ENCODE measurements at places on chromosomes 7 and 10. TPM values are rescaled to one million over a fixed set of nuclear protein-coding genes. Genes with fewer than 3 reads are reported as not detected.

DNA sequence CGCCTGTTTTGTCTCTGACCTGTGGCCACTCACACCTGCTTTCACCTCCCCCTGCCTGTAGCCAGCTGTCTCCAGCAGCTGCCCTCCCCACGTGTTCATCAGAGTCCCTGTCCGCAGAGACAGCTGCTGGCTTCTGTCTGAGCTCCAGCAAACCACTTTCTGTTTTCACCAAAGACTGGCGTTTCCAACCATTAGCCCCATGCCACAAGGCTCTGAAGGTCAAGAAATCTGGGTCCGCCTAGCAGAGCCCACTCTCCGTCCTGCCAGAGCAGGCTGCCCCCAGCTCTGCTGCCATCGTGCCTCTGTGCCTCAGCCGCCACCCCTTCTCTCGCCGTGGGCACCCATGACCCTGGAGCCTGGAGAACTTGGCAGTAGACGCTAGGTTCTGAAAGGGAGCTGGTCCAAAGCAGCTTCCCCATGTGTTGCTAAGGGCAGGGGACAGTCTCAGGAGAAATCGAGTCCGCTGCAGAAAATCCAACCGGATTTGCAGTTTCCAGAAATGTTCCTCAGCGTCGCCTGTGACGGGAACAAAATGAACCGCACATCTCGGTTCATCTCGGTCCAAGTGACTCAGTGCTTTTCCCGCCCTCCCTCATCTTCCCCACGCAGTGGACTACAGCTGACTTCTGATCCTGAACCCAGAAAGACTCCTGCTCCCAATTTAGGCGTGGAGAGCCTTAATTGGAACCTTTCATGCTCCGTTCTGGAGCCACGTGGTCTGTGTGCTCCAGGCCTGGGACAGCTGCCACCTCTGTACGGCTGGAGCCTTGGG is 28.0 kb downstream of the TMEM120A start:
- H3K36me3 ChIP-seq = peaks cover 19% of the 10 kb centered on the region
- peak overlapping the region; percentile 59 for H3K27ac ChIP-seq
- H3K4me1 ChIP-seq = no peaks in the 10 kb centered on the region
- no peaks in the 10 kb centered on the region for H3K27me3 ChIP-seq

Gene PIP
- total RNA-seq = not detected

Gene SLC13A4
- not detected for total RNA-seq

Gene LIPK
- not detected for total RNA-seq

GRCh38 chr10:44198780-44199097 is 186.2 kb downstream of the CXCL12 start:
- no peak overlapping the region for H3K27ac ChIP-seq
- H3K4me3 ChIP-seq = no peak overlapping the region
- peaks cover 78% of the 10 kb centered on the region for H3K27me3 ChIP-seq
- no peaks in the 10 kb centered on the region for H3K36me3 ChIP-seq

Measured in MCF 10A (cell line).